ENCODE measurements at places on chromosomes 13 and 19.
A peak's percentile ranks its signal among the peaks of the same experiment; 100 is the strongest.

GRCh38 chr13:23432626-23433025 lies 876 bp downstream of the SACS start:
- no peak for DNase-seq

GRCh38 chr19:39334444-39334976 lies 1.3 kb downstream of the GMFG start:
- no peak for DNase-seq

GRCh38 chr19:46211201-46211881 lies 18.2 kb upstream of the IGFL1 start:
- no peak for DNase-seq

DNA sequence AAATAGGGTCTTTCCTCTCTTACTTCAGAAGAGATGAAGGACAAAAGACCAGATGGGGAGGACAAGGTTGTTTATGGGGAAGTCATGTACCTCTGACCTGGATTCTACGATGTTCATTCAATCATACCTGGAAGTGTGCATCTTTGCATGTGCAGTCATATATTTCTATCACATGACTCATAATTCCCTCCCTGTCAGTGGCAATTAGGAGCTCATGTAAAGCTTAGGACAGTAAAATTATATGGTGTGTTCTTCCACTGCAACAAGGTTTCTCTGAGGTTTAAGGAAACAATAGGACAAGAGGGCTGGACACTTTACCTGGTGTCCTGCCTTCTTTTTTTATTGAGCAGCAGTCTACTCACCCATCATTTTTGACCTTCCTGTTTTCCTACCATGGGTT lies 19.8 kb downstream of the CEACAM7 start:
- DNase-seq: no peak

DNA sequence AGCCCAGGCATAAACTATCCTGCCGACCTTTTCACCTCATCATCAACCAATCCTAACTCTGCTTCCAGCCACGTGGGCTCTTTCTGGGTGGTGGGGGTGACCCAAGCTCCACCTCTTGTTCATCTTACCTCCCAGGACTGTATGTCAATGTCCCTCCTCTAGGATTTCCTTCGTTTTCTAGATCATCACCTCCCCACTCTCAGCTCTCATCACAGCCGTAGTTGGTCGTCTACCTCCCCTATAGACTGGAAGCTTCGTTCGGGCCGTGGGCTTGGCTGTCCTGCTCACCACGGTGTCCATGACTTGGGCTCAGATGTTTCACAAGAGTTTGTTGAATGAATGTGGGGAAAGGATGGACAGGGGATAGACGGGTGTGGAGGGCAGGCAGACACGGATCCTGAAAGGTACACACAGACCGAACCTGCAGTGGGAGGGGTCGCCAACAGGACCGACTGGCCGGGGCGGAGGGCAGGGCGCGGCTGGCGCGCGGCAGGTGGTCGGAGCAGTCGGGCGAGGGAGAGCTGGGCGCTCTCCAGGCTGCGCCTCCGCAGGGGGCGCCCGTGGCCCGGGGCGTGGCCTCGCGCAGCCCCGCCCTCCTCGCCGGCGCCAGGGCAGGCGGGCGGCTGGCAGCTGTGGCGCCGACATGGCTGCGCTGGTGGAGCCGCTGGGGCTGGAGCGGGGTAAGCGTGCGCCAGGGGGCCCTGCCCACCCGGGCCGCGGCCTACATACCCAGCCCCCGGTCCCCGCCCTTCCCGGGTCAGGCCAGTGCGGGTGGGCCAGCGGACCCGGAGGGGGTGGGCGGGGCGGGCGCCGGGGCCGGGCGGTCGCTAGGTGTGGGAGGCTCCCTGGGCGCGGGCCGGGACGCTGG lies at the start of gene LIN7B:
TSS of gene LIN7B (plus strand) at position 609 of the 868 bp plus-strand sequence. CDS start at position 644, 35 bp downstream.
- peak; percentile 54 for DNase-seq

DNA sequence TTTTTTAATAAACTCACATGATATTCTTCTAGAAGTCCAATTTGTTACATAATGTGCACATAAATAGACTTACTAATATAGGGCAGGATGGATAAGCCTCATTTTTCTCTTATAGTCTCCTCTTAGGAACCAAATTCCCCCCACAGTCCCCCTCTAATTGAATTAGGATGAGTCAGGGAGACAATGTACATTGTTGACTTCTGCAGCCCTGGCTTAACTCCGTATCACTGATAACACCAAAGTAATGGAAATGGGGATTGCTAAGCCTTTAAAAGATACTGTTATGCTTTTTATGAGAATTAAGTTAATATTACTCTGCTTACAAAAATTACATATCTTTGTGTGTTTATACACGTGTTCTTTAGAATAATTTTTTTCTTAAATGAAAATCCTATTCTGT lies 5.1 kb upstream of the PCDH9 start:
- DNase-seq: no peak

GRCh38 chr19:10517760-10518443 lies 655 bp upstream of the S1PR5 start:
- DNase-seq: peak; percentile 15

DNA sequence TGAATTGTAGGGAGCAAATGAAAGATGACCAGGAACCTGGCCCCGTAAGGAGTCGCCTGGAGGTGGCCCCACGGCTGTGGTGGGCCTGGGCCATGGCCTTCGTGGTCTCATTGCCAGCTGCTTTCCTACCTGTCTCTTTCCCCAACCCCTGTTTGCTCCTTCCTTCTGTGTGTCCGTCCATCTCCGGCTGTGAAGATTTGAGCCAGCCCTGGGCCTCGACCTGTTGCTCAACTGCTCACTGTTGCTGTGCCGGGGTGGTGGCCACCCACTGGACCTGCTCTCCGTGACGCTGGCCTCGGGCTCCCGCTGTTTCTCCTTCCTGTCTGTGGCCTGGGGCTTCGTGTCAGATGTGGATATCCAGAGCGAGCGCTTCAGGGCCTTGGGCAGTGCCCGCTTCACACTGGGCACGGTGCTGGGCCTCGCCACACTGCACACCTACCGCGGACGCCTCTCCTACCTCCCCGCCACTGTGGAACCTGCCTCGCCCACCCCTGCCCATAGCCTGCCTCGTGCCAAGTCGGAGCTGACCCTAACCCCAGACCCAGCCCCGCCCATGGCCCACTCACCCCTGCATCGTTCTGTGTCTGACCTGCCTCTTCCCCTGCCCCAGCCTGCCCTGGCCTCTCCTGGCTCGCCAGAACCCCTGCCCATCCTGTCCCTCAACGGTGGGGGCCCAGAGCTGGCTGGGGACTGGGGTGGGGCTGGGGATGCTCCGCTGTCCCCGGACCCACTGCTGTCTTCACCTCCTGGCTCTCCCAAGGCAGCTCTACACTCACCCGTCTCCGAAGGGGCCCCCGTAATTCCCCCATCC lies 8.5 kb downstream of the DBP start:
- peak; percentile 75 for DNase-seq

GRCh38 chr13:105972811-105973590 lies 562.5 kb downstream of the EFNB2 start:
- no peak for DNase-seq

DNA sequence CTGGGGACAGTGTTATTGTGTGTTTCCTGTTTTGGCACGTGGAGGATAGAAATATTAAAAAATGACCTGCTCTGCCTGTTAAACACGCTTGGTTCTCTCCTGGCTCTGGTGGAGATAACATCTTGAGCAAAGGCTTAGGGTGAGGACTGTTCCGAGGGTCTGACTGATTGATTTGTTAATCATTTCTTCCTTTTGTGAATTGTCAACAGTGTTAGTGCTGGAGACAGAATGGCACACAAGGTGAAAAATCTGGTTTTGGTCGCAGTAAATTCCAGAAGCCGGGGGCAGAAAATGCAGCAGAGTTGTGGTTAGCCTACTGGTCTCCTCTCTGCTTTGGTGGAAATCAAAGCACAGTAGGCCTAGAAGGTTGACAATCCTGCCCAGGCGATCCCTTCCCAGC lies 163.6 kb downstream of the FGF9 start:
- no peak for DNase-seq

GRCh38 chr13:100423375-100423774 lies 165.2 kb downstream of the GGACT start:
- peak; percentile 66 for DNase-seq

DNA sequence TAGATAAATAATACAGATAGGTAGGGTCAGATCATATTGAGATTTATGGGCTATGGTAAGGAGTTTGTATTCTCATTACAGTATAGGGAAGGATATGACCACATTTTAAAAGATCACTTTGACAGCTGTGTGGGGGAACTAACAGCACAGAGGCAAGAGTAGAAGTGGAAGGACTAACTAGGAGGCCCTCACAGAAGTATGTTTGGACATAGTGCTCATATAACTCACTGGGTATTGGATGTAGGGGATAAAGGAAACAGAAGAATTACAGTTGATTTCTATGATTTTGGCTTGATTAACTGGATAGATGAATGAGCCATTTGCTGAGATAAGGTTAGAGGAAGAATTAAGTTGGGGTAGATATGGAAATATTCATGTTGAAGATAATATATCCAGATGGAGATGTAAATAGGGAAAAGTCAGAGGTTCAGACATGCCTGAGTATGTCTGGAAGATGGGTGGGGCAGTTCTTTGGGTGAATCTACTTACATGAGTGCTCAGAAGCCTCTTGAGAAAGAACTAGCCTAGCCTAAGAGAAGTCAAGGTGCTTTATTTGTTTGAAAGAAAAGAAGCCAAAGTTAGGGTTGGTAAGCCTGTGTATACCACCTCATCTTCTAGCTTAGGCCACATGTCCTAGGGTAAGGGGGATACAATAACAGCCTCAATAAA lies 133.4 kb downstream of the NDFIP2 start:
- DNase-seq: no peak

- no peak for DNase-seq
These were observed 52.0 kb upstream of the GTF2F2 start for GRCh38 chr13:45068036-45069001.

DNA sequence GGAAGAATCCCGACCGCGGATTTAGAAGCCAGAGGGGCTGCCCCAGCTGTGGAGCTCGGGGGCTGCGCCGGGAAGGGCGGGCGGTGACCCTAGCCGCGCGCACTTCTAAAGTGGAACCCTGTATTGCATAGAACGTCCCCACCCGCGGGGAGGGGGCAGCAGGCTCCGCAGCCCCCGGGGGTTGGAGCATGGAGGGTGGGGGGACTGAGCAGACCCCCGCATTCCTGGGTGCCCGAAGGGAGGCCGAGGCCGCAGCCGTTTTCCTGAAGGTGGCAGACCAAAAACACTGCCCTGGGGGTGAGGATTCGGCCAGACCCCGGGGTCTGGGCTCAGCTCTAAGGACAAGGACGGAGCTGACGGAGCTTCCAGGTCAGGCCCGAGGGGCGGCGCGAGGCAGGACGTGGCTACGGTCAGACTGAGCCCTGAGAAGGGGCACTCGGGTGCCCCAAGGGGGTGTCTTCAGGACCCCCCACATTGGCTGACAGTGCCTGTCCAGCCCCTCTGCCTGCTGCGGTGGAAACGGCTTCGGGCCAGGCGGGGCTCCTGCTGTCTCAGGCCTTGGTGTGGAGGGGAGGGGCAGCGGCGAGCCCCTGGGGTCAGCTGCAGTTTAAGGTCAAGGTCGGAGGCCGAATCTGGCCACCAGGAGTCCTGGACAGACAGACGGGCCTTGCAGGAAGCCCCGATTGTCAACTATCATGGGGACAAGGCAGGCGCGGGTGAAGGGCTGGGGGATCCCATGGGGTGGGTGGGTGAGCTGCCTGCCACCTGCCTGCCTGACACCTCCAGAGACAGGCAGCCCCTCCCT lies 12.6 kb downstream of the MKNK2 start:
- no peak for DNase-seq

DNA sequence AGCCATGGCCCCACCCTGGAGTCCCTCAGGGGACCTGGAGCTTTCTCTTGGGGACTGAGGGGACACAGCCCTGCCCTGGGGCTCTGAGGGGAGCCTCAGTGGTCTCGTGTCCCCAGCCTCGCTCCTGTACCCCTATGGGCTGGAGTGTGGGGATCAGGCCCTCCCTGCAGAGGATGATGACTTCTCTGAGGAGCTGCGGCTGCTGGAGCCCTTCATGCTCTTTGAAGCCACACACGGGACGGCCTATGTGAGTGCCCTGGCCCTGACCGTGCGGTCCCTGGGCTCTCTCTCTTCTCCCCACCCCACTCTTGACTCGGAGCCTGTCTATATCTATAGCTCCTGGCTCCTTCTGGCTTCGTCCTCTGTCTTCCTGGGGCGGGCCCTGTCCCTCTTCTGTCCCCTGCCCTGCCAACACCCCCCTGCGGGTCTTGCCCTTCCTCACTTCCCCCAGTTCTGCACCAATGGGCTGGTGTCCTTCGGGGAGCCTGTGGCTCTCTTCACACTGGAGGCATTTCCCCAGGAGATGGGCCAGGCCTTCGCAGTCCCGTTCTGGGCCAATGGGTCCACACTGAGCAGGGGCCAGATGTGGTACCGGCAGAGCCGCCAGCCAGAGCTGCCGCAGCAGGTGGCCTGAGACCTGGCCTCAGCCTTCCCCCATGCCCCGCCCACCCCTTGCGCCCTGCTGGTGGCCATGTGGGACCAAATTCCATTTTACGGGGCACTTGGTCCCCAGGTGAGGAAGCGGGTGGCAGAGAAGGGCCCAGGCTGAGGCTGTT lies 33.1 kb downstream of the HPN start:
- no peak for DNase-seq

GRCh38 chr19:51703575-51704515 lies 10.7 kb downstream of the SPACA6 start:
- DNase-seq: peak; percentile 98

- DNase-seq: peak; percentile 17
These were observed 2.8 kb upstream of the CEACAM5 start for GRCh38 chr19:41705393-41706174.

DNA sequence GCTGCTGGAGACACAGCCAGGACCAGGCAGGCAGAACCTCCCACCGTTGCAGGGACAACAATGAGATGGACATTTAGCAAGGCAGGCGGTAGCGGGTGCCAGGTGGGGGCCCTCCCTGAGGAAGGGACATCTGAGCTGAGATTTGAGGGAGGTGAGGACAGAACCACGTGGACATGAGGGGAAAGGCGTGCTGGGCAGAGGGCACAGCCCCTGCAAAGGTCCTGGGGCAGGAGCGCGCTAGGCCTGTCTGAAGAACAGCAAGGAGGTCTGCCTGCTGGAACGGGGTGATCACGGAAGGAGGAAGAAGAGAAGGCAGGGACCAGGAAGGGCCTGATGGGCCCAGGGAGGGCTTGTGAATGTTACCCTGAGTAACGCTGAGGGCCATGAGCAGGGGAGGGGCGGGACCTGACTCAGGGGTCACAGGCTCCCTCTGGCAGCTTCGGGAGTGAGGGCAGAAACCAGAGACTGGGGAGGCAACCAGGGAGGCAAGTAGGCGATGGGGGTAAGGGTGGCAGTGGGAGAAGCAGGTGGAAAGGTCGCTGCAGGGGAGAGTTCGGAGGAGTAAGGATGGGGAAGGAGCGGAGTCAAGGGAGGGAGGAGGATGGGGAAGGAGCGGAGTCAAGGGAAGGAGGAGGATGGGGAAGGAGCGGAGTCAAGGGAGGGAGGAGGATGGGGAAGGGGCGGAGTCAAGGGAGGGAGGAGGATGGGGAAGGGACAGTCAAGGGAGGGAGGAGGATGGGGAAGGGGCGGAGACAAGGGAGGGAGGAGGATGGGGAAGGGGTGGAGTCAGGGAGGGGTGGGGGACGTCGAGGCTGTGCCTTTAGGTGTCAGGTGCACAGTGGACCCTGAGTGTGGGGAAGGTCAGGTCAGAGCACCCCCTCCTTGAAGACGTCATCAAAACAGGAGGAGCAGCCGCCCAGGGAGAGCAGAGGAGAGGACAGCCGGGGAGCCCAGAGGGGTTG lies 15.7 kb upstream of the B3GNT3 start:
- DNase-seq: peak; percentile 65

All from choroid plexus epithelial cell (primary cell).